ENCODE measurements at places on chromosomes 16 and 17.
A peak's percentile ranks its signal among the peaks of the same experiment; 100 is the strongest.

GRCh38 chr17:57158795-57159194 lies 73.7 kb downstream of the AKAP1 start:
- DNase-seq = no peak

GRCh38 chr16:85029408-85029784 lies 1.8 kb downstream of the KIAA0513 start:
- no peak for DNase-seq

- DNase-seq = no peak
These were observed 56.0 kb upstream of the DOC2B start for GRCh38 chr17:237406-237955.

DNA sequence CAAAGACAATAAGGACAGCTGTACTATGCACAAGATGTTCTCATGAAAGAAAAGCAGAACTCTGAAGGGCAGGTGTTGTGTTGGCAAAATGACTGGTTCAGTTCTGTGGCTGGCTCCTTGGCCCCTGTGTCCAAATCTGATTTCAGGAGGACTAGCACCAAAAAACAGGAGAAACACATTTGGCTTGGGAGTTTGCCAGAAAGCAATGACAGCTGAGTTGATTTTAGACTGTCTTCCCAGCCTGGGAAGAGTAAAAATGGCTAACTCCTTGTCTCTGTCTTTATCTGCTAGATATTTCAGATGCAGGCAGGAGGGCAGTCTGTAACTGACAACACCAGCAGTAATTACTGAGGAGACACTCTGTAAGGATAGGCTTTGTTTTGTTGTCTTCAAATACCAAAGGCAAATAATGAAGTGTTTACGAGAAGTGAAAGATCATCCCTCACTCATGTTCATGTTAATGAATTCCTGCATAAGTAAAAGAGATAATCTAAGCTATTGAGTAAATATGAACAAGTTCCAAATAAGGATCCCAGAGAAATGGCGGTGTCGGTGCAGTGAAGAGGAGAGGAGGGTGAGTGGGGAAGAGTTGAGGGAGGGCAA lies 989.0 kb downstream of the CDH11 start:
- DNase-seq = no peak

GRCh38 chr16:8887952-8888560 lies 5.9 kb downstream of the LITAFD start:
- no peak for DNase-seq

DNA sequence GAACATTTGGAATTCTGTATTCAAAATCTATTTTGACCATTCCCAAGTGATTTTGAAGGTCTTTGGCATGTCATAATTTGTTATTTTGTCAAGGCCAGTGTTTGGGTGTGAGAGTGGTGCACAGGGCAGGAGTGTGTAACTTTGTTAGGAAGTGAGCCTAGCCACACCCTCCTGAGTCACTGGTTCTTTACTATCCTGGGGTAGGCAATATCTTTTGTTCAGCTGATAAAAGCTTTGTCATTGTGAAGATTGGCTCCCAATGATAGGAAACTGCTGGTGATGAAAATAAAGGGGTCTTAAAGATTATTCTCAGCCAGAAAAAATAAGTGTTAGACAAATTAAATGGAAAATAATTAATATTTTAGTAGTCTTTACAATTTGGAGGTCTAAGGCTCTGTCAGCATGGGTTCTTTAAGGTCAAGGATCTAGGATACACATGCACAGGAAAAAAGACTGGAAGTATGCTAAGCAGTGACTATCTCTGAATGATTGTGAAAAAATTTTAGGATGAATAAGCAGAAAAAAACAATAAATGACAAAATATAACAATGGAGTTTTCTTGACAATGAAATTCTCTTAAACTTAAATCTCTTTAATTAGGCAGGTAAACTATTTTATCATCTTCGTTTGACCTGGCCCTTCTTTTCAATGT lies 5.1 kb downstream of the UBN1 start:
- DNase-seq = no peak

GRCh38 chr17:73391331-73392265 lies 79.8 kb upstream of the CDC42EP4 start:
- no peak for DNase-seq

DNA sequence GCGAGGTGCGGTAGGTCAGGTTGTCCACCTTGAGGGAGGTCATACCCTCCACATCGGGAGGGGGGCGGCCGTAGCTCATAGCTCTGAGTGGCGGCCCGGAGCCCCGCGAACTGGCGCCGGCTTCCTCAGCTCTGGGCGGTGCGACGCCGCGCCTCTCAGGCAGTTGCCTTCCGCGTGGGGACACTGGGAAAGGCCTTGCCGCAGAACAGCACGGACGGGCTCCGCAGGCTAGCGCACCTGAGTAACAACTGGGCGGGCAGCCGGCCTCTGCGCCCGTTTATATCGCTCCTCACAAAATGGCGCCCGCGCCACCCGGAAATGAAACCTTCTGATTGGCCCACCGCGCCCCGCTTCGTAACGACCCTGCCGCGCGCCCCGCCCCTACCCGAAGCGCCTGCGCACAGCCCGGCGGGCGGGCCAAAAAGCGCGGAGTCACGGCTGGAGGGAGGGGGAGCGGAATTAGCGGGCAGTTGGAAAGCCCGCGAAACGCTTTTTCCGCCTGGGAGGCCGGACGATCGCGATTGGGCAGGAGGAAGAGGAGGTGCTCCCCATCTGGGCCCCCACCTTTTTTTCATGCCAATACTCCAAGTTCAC lies at the start of gene SRSF2:
Gene SRSF2, minus strand, starts transcription at position 250 of the 594 bp plus-strand sequence. Its CDS starts 171 bp downstream, at position 79.
- DNase-seq = peak; percentile 99

DNA sequence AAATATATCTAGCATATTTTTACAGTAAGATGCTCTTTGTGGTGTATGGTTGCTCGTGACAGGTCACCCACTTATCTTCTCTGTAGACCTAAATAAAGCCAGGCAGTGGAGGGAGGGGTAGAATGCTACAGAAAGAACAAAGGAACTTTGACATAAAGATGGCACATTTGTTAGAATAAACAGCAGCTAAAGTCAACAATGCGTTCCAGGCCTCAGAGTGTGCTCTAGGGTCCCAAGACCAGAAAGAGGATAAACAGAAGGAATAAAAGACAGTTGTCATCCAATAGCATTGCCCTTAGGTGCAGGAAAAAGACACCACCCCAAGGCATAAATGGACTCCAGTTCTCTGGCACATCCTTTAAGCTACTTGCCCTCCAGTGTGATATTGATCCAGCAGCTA lies 523.0 kb upstream of the CDH11 start:
- no peak for DNase-seq

- no peak for DNase-seq
These were observed 488.1 kb downstream of the MAF start for GRCh38 chr16:79112462-79112861.

- no peak for DNase-seq
These were observed 308.2 kb upstream of the GOT2 start for GRCh38 chr16:59042301-59042700.

- no peak for DNase-seq
These were observed 10.6 kb upstream of the SUZ12 start for GRCh38 chr17:31926100-31926729.

GRCh38 chr17:55161935-55162555 lies 102.7 kb upstream of the HLF start:
- DNase-seq = no peak

- DNase-seq = no peak
These were observed 123.7 kb downstream of the STX8 start for GRCh38 chr17:9451934-9452333.

DNA sequence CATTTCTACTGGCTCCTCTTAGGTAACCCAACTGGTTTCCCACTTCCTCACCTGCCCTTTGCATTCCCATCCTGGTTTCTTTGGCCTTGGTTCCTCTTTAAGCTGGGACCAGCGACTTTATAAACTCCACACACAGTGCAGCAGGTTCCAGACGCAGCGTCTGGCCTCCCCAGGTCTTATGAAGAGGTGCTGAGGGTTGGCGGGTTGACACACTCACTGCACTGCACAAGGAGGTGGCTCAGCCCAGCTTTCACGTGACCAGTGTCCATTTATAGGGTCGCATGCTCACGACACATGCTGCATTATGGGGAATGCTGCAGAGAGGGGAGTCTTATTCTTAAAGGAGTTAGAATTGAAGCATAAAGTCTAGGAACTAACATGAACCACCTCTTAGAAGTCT lies 70.8 kb downstream of the ZFHX3 start:
- no peak for DNase-seq

GRCh38 chr17:48554412-48555257 lies 9.7 kb upstream of the HOXB2 start:
- no peak for DNase-seq

GRCh38 chr17:29342158-29342765 lies 47.9 kb upstream of the TAOK1 start:
- DNase-seq = no peak

DNA sequence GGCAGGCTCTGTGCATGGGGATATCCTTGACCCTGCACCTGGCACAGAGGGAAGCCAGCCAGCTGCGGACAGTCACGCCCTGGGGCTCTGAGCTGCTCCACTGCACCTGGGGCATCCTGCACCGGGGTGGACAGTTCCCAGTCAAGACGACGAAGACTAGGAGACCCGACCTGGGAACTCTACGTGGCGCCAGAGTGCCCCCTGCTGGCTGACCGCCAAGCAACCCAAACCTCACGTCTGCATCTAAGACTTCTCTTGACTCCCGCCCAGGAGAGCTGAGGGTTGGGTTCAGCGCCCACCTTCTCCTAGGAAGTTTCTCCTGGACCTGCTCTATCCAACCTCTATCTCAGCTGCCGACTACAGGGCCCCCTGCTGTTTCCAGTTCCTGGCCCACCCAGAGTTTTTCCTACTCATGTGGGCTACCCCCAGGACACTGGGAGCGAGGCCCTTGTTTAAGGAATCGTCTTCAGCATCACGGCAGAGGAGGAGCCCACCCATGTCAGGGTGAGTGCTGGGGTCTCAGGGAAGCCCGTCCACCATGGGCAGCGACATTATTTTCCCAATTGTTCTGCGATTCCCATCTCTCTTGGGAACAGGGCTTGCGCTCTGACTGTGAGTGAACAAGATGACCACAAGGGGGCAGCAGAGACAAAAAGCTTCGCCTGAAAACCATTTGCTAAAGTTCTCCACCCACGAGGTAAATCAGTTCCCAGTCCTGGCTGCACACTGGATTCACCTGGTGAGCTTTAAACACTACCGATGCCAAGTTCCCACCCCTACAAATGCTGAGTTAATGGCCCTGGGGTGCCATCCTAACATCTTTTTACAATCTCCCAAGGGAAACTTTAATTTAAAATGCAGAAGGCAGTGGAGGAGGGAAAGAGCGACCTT lies 29.3 kb downstream of the TLE7 start:
- DNase-seq = peak; percentile 50

- peak; percentile 82 for DNase-seq
These were observed 37.2 kb downstream of the IRF8 start for GRCh38 chr16:85935974-85936760.

- no peak for DNase-seq
These were observed 19.3 kb upstream of the NSMCE1 start for GRCh38 chr16:27287887-27288286.

DNA sequence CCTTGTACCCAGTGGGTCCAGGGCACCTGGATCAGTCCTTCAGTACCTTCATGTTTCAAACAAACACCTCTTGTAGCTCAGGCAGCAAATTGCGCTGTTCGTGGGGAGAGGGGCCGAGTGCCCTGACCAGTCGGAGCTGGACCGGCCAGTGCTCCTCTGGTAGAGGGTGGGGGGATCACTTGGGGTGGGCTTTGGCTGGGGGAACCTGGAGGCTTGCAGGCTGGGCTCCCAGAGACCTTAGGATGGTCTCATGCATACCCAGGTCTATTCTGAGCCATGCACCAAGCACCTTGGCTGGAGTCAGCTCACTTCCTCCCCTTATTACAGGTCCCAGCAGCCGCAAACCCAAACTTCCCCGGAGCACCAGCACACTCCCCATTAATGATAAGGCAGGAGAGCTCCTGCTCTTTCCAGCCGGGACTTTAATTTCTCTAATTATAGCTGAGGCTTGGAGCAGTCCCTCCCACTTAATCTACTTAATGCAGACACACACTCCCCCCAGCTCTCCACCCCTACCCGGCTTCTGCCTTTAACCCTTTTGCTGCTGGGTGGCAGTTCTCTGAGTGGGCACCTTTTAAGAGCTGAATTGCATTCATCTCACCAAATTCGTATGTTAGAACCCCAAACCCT lies 26.3 kb upstream of the MGAT5B start:
- DNase-seq = no peak

All from GM06990 (cell line).